CD4-positive, alpha-beta T cell treated with Interleukin-6 at 100 ng/mL for 8 hours (primary cell): ENCODE measurements at places on chromosomes 11 and 22.

DNA sequence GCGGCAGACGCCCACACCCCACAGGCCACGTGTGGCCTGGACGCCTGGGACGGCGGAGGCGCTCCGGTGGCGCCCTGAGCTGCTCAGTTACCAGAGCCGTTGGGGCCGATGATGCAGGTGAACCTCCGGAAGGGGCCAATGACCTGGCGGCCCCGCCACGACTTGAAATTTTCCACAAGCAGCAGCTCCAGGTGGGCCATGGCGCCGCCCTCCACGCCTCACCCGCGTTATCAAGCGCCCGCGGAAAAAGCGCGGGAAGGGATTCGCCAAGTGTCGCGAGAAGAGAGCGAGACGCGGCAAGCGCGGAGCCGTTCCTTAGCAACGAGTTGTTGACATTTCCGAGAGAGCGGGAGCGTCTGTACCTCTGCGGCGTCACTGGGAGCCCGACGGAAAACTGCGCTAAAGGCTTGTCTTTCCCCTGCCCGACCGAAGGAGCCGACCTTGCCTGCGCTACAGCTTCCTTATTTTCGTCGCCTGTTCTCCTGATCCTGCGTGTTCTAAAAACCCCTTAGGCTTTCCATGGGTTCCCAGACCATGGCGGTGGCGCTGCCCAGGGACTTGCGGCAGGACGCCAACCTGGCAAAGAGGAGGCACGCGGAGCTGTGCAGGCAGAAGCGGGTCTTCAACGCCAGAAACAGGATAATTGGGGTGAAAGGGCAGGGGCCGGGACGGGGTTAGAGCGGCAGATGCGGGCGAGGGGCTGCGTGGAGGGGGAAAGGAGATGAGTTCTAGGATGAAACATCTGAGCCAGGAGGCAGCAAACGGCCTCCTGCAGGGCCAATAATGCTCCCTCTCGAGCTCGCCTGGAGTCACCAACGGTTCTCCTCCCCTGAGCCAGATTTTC, at the start of the genes RIBC2 and SMC1B:
Gene RIBC2, plus strand, starts transcription at position 326 of the 844 bp plus-strand sequence. Its CDS starts 194 bp downstream, at position 520.
Gene SMC1B, minus strand, starts transcription at position 232 of the 844 bp plus-strand sequence. Its CDS starts 32 bp downstream, at position 200.
- DNase-seq: peak; percentile 77

DNA sequence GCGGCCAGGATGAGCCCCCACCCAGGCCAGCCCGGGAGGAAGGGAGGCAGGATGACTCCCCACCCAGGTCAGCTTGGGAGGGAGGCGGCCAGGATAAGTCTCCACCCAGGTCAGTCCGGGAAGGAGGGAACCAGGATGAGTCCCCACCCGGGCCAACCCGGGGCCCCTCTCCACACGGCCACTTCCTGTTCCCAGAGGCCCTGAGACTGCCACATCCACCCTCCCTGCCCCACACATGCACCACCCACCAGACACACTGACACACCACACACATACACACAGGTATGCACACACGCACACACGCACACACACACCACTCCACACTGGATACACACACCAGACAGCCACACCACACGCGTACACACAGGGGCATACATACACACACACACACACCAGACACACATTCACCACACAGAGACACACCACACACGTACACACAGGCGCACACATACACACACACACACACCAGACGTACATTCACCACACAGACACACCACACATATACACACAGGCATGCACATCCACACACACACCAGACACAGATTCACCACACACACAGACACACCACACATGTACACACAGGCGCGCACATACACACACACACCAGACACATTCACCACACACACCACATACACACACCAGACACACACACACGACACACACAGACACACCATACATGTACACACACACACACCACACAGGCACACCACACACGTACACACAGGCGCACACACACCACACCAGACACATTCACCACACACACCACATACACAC, 84.9 kb upstream of the PRR5 start:
- DNase-seq: no peak

DNA sequence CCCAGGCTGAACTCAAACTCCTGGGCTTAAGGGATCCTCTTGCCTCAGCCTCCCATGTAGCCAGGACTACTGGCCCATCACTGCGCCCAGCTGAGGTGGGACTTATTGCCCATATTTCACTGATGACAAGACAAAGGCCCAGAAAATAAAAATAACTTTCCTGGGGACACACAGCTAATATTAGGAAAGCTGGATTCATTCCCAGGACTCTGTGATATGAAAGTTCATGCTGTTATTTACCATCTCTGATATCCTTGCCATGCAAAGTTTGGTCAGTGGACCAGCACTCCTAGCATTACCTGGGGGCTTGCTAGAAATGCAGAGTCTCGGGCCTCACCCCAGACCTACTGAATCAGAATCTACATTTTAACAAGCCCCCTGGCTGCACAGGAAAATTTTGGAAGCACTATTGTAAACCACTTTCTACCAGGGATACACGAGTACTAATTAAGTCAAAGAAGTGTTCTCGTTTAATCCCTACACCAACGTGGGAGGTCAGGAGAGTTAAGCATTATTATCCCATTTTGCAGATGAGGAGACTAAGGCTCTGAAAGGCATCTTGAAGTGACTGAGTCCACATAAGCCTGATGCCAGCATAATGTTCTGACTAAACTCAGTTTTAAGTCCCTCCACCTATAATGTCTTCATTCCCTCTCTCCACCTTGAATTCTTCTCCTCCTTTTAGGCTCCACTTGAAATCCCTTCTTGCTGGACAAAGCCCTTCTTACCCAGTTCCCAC, 2.5 kb upstream of the FAM83F start:
- DNase-seq: no peak

- DNase-seq: no peak
Measured at GRCh38 chr11:67468456-67468758, 644 bp downstream of the TMEM134 start.

DNA sequence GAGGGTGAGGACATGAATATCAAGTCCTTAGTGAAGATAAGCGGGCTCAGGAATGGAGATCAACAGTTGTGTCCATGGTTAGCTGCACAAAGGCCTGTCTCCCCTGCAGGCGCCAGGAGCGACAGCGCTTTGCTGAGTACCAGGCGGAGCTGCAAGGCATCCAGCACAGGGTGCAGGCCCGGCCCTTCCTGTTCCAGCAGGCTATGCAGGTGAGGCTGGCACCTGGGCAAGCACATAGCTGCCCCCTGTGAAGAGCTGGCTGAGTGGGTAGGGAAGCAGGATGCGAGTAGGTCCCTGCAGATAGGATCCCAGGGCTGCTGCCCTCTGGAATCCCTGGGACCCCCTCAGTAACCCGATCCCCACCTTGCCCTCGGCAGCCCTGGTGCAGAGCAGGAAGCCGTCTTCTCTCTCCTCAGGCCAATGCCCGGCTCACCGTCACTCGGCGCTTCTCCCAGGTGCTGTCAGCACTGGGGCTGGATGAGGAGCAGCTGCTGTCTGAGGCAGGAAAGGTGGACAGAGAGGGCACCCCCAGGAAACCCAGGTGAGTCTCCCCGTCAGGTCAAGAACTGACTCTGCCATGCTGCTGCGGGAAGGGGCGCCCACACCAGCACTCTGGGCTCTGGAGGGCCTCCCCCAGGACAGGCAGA, 2.6 kb upstream of the SART1 start:
- DNase-seq: no peak

DNA sequence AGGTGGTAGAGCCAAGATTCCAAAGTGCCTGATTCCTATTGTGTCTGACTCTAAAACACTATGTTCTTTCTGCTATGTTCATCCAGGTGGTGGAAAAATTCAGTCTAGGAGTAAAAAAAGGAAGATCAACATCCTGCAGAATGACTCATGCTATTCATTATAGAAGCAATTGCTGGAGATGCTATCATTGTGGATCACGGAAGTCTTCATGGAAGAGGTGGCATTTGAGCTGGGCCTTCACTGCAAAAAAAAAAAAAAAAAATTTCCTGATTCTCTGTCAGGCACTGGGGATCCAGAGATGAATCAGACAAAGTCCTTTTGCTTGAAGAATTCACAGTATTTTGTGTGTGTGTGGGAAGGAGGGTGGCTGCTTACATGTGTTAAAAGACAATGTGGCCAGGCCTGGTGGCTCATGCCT, 1.4 kb upstream of the UVRAG start:
- DNase-seq: no peak

DNA sequence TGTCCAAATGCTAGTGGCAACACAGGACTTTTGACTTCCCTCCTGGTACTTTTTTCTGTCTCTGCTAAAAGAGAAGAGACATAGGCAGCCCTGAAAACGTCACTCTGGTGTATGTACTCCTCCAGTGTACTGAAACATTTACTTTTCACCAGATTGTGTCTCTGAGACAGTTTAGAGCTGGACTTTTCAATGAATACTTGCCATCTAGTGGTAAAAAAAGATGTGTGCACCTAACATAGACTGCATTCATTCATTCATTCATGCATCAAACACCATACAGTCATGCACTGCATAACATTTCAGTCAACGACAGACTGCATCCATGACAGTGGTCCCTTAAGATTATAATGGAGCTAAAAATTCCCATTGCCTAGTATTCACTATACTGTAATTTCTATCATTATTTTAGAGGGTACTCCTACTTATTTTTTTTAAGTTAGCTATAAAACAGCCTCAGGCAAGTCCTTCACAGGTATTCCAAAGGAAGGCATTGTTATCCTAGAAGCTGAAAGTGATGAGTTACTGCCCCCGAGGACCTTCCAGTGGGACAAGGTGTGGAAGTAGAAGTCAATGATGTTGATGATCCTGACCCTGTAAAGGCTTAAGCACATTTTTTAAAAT, 186.2 kb downstream of the SPON1 start:
- DNase-seq: peak; percentile 28

GRCh38 chr11:1181853-1182535, 24.2 kb downstream of the MUC5AC start:
- DNase-seq: no peak

- DNase-seq: no peak
Measured at GRCh38 chr11:110571081-110571720, 141.0 kb downstream of the ARHGAP20 start.

DNA sequence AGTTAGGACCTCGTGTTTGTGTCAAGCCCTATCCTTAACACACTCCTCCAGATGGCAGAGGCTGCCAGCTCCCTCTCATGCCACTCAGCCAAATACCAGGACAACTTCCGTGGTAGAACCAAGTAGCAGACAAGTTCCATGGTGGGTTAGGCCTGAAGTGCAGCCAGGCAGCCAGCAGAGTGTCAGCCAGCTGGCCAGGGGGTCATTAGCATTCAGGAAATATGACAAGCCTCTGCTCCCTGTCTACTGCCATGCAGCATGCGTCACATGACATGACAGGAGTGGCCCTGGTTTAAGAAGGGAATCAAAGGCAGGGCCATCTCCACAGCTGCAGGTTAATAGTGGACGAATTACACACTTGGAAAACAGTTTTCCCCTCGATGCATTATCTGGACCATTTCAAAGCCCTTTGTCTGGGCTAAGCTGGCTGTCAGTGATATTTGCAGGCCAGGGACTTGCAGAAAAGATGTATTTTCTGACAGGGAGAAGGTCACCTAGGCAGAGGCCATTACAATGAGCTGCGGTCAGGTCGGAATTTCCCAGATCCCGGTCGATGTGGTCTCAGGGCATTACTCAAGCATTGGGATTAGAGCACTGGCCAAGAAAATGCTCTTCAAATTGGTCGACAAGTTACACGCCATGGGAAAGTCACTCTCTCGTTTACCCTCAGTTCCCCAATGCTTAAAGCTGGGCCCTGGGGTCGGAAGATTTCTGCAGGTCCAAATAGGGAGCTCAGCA, 461.7 kb upstream of the CADM1 start:
- no peak for DNase-seq

GRCh38 chr11:108237058-108237481, 14.2 kb downstream of the ATM start:
- peak; percentile 25 for DNase-seq

GRCh38 chr11:131776211-131776610, 405.8 kb downstream of the NTM start:
- DNase-seq: no peak

- no peak for DNase-seq
Measured at GRCh38 chr11:57427727-57428082, 784 bp upstream of the SLC43A3 start.

GRCh38 chr11:132126973-132127899, 756.8 kb downstream of the NTM start:
- DNase-seq: no peak

DNA sequence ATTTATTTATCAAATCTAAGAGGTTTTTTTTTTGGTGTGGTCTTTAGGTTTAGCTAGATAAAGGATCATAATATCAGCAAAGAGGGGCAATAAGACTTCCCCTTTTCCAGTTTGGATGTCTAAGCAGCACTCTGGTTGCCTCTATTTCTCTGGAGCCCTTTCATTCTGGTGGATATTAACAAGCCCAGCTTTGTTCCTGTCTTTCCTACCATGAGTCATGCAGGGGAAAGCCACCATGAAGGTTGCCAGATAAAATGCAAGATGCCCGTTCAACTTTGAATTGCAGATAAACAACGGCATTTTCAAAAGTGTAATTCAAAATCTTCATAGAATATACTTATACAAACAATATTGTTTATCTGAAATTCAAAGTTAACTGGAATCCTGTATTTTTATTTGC, 143.6 kb downstream of the ADAMTS15 start:
- no peak for DNase-seq
